Activated naive CD4-positive, alpha-beta T cell treated with anti-CD3 and anti-CD28 coated beads, Interleukin-2, amount 50 U/mL, for 72 hours (primary cell): ENCODE measurements at places on chromosomes 3 and 15. TPM values are rescaled to one million over a fixed set of nuclear protein-coding genes. Genes with fewer than 3 reads are reported as not detected.

GRCh38 chr15:63048776-63049665 is 6.5 kb downstream of the TPM1 start:
- peak; percentile 38 for DNase-seq

GRCh38 chr3:49689046-49689907 is at the start of the genes MST1 and RNF123:
MST1 (minus strand) TSS chr3:49689474; CDS start chr3:49688691, 783 bp downstream.
RNF123 (plus strand) TSS chr3:49689557; CDS start chr3:49691166, 1,609 bp downstream.
- DNase-seq: peak; percentile 97

GRCh38 chr15:90064911-90065681 is 37.2 kb downstream of the IDH2 start:
- DNase-seq: no peak

- no peak for DNase-seq
These were observed 53.0 kb downstream of the TMEM45A start for GRCh38 chr3:100545371-100545770.

Gene CACNA2D3
- total RNA-seq: not detected

DNA sequence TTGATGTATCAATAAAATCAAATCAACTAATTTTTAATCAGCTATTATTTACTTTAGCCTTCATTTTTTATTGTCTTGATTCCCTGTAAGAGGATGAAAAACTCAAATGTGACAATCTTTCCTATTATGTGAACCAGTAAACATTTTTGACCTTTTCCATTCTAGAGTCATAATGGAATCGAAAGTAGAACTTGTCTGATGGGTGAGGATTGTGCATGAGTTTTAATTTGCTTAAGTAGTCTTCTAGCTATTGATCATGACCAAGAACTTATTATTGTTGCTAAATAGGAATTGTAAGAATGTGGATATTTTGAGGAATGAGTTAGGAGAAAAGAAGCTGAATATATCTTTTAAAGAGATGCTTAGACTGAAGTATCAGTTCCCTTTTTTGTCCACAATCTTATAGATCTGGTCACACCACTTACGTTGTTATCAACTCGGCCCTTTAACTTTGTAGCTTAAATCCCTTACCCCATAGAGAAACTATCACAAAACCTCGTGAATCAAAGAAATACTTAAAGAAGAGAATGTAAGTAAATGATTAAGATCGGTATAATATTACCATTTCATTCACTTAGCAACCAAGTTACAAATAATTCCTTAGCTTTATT is 147.3 kb downstream of the TP63 start:
- DNase-seq: no peak

Gene AADAC
- total RNA-seq: not detected

- no peak for DNase-seq
These were observed 168.2 kb downstream of the MFSD1 start for GRCh38 chr3:158970006-158970405.

GRCh38 chr3:122919291-122919610 is 108.3 kb downstream of the SEMA5B start:
- no peak for DNase-seq

Gene CAV3
- not detected for total RNA-seq

Gene RETNLB
- not detected for total RNA-seq

DNA sequence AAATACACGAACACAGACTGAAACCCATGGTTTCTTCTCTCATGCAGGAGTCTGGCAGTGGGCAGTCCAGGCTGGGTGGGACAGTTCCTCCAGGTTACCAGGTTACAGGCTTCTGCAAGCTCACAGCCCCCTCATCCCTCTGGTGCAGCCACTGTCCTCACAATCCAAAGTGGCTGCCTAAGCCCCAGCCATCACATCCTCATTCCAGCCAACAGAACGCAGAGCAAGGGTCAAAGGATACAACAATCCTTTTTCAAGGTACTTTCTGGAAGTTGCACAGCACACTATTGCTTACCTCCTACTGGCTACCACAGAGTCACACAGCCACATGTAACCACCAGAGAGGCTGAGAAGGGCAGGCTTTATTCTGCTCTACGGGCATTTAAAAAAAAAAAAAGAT is 154.6 kb downstream of the NUP210 start:
- no peak for DNase-seq

- DNase-seq: no peak
These were observed 52.8 kb downstream of the SOX2 start for GRCh38 chr3:181764544-181764943.

DNA sequence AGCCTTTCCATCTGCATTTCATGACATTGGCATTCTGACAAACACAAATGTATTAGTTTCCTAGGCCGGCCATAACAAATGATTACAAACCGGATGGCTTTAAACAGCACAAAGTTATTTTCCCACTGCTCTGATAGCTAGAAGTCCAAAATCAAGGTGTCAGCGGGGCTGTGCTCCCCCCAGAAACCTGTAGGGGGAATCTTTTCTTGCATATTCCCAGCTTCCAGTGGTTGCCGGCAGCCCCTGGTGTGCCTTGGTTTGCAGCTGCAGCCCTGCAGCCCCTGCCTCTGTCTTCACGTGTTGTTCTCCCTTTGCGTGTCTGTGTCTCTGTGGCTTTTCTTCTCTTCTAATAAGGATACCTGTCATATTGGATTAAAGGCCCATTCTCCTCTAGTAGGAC is 79.0 kb upstream of the CDV3 start:
- no peak for DNase-seq

- DNase-seq: no peak
These were observed 29.8 kb downstream of the GOLGA8S start for GRCh38 chr15:23384371-23384770.
